ENCODE measurements at places on chromosomes 7 and 10.

DNA sequence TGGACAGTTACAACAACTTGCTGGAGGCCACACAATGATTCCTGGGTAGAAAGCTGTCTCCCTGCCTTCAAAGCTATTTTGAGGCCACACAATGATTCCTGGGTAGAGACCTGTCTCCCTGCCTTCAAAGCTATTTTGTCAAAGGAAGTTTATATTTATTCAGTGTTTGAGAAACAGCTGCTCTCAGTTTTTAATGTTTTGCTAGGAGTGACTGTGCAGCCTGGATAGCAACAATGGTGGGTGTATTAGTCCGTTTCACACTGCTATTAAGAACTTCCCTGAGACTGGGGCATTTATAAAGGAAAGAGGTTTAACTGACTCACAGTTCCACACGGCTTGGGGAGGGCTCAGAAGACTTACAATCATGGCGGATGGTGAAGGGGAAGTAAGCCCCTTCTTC is 3.9 kb upstream of the SGPL1 start:
- no peak for DNase-seq

DNA sequence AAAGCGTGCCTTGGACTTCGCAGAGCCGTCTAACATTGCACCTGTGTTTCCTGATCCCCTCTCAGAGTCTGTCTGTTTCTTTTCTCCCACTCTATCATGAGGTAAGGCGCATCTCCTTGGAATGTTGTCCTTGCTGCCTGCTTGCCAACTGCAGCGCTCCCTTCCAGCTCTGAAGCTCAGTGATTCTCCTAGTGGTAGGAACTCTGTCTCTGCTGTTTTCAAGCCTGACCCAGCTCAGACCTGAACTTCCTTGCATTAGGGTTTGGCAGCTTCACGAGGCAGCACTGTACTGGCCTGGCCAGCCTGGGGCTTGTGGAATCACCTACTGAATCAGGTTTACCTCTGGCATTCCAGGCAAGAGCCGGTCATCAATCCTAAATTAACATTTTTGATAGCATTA is 123.9 kb downstream of the CREB5 start:
- DNase-seq = no peak

- DNase-seq = no peak
Observed at GRCh38 chr7:41584746-41585145, 118.1 kb downstream of the INHBA start.

- DNase-seq = no peak
Observed at GRCh38 chr10:62230344-62231121, 38.1 kb downstream of the RTKN2 start.

- no peak for DNase-seq
Observed at GRCh38 chr10:76012716-76013327, 581.4 kb downstream of the LRMDA start.
